Stimulated activated CD8-positive, alpha-beta memory T cell treated with anti-CD3 and anti-CD28 coated beads, Interleukin-2, amount 100 ng/mL, for 1 hour (primary cell): ENCODE measurements at places on chromosomes 6 and 20.

DNA sequence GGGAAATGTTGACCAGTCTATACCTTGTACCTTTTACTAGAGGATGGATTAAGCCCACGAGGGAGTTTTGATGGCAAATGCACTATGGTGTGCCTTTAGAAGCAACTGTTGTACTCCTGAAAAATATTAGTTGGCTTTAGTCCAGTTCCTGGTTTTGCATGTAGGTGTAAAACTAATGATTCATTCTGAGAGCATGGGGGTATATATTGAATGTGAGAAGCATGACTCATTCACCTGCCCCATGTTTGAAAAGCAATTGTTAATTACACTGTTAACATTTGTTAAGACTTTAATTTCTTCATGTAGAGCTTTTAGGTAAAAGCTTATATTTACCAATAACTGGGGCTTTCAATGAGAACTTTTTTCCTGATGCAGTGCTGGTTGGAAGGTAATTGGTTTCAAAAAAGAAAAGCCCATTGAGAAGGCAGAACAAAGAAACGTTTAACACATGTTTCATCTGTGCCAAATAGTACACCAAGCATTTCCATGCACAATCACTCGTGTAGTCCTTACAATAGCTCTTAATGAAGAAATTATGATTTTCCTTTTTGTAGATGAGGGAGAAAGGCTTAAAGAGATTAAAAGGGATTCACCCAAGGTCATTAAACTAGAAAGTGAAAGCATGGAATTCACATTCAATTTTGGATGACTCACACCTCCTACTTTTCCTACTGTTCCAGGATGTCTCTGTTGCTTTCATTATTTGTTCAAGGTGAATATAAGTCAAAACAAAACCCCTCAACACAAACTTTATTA, 134.1 kb downstream of the CCDC170 start:
- no peak for DNase-seq

GRCh38 chr6:10510592-10511367, 10.4 kb upstream of the GCNT2 start:
- no peak for DNase-seq

DNA sequence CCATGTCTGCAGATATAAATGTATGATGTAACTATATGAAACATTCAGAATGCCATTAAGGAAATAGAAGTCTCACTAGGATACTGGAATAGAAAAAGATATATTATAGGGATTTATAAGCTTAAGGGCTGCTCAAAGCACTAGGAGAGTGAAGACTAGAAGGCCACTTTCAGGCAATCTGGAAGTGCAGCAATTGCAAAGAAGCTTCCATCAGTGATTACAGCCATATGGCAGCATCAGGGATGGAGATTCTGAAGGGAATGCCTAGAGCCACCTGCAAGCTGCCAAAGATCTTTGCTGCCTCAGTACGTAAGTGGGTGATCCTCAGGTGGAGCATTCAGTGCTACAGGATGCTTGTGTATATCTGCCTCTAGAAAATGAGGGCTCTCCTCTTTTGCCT, 796.2 kb upstream of the EPHA7 start:
- DNase-seq = no peak

DNA sequence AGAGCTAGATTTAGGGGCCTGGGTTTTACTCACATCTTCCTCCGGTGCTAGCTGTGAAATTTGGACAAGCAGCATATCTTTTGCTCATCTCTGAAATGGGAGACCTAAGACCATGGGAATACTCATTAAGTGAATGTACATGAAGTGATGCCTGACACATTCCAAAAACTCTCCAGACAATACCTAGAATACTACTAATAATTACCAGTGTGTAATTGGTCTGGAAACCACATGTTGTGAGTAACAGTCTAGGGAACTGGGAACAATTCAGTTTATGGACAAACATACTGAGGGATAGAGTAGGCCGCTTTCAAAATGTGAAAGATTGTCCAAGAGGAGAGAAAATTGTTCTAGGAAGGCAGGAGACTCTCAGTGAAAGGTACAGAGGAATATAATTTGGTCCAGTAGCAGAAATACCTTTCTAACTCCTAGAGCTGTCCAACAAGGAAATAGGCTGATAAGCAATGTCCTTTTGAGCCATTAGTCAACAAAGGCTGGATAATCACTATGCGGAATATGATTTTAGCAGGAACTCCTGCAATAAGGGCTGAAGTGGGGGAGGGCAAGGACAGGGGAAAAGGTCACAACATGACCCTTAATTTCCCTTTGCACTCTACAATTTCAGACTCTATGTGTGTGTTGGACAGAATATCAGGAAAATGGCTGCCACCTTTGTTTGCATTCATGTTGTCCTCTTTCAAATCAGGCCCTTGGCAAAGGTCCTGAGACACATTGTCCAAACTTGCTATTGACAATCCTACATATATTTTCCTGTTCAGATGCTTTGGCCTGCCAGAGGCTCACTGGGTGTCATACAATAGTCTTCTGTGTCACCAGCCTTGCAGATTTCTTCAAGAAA, 315.4 kb downstream of the PLCB1 start:
- DNase-seq = no peak

DNA sequence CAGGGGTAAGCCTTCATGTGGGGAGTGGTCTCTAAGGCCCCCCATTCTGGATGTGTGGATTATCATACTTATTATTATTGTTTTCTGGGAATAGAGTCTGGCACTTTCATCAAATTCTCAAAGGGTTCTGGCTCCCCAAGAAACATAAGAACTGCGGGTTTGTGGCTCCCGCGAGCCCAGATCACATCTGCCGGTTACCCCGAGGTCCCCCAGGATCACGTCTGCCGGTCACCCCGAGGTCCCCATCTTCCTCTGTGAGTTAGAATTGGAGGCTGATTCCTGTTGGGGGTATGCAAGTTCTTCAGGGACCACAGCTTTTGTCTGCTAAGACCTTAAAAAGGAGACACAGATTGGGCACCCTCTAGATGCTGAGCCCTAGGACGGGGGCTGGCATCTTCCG, 116.7 kb upstream of the FRMD1 start:
- DNase-seq = no peak

DNA sequence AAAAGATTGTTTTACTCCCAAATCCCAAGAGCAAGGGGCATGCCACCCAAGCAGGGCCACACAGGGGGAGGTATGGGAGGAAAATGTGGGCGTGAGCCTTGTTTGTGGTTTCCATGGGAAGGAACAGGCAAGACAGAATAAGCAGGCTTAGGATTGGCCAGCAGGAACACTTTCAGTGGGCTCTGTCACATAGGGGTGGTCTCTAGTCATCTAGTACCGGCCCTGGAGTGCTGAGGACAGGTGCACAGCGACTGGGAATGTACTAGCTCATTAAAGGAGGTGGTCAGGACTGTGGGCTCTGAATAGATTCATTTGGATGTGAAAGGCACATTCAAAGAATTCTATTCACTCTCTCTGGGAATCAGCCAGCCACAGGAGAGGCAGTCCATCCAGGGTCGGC, 175.6 kb downstream of the TBC1D7 start:
- DNase-seq = no peak

DNA sequence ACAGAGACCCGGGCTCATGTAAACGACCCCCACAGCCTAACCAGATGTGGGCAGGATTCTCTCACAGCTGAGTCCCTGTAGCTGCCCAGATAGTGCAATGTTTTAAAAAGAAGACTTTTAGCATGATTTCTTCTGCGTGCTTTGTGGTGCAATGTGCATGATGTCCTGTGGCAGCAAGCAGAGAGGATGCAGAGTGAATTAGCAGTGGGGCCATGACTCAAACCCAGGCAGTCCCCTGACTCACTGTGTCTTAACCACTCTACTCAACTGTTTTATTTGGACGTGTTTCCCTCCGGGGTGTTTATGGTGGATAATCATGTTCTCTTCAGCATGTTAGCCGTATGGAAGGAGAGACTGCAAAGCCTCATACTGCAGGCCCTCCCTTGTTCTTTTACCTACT, 247.9 kb downstream of the SLC24A3 start:
- DNase-seq = no peak

- no peak for DNase-seq
Observed at GRCh38 chr6:86943819-86944407, 6.6 kb downstream of the HTR1E start.

GRCh38 chr20:62352402-62353288, 14.5 kb downstream of the LAMA5 start:
- no peak for DNase-seq

GRCh38 chr6:10550764-10551163, 29.6 kb downstream of the GCNT2 start:
- no peak for DNase-seq

DNA sequence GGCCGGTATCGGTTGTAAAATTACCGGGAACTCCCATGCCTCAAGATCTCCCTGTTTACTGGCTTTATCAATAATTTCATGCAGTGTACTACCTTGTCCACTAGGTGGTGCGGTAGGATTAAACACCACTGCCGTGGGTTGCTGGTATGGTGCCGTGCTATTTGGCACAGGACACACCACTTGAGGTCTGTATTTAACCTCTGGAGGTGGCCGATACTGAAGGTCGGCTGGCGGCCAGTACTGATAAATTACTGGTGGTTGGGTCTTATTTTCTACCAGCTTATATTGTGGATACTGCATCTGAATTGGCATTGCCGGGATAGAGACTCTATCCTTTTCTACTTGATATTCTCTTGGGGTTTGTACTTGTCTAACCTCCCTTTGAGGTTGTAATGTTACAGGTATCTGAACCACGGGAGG, 14.3 kb upstream of the PTCRA start:
- peak; percentile 53 for DNase-seq

- no peak for DNase-seq
Observed at GRCh38 chr6:111057074-111057752, 30.1 kb upstream of the SLC16A10 start.

DNA sequence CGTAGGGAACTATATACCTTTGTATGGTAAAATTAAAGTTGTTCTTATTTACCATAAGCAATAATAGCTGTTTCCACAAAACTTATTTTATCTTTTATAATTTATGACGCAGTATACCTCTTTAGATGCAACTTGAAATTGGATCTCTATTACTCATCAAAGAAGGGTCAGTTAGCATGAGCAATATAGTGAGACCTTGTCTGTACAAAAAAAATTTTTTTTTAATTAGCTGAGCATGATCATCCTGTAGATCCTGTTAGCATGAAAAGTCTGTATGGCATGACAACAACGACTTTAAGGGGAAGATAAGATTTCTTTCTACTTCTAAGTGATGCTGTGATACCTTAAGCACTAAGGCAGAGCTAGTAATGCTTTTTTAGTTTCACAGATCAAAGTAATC, 5.9 kb downstream of the ALDH5A1 start:
- DNase-seq = no peak

- DNase-seq = no peak
Observed at GRCh38 chr6:130434174-130434873, 68.5 kb downstream of the TMEM200A start.

GRCh38 chr6:13431059-13431656, 56.2 kb downstream of the GFOD1 start:
- DNase-seq = no peak

- no peak for DNase-seq
Observed at GRCh38 chr6:10626154-10626741, 68.2 kb downstream of the C6orf52 start.

GRCh38 chr6:77072694-77073409, 390.4 kb downstream of the HTR1B start:
- DNase-seq = no peak

- DNase-seq = no peak
Observed at GRCh38 chr6:24854077-24854666, 55.5 kb upstream of the ARMH2 start.

DNA sequence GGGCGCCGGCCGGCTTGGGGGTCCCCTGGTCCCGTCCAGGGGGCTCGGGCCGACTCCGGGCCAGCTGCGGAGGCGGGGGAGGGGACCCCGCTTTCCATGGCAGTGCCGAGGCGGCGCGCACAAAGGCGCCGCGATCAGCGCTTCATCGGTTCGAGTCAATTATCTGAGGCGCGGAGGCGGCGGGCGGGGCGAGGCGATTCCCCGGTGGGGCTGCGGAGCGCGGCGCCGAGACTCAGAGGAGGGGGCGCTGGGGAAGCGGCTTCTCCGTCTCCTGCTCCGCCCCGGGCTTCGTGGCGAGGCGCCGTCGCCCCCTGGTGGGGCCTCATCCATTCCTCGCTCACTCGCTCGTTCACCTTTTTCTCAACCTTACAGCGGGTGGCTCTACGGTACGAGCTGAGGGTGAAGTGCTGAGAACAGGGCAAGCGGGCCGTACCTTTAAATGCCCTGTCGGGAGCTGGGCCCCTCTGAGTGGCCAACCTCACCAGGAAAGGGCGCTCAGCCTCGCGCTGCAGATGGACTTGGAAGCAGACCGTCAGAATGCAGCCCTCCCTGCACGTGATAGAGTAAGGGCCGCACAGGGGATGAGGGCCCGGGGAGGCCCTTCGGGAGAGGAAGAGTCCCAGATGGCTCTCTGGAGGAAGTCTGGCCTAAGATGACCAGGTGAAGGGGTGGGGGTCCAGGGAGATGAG, 39.9 kb downstream of the SLC52A3 start:
- no peak for DNase-seq

DNA sequence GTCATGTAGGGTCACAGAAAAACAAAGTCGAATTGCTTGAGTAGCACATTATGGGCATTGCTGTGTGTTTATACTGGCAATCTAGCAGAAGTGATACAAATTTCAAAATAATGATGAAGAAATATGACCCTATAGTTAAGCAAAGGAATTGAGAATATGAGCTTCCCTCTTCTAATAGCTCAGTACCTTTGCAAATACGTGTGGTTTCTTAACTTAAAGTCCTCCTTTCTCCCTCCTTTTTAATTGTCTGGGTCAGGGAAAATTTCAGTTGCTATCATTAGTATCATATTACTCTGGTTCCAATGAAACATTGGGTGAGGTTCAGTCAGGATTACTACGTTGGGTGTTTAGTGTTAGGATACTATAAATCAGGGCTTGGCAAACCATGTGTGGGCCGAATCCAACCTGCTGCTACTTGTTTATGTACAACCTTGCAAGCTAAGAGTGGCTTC, 166.8 kb upstream of the CARMIL1 start:
- no peak for DNase-seq

- no peak for DNase-seq
Observed at GRCh38 chr6:148650941-148651505, 95.8 kb upstream of the UST start.

DNA sequence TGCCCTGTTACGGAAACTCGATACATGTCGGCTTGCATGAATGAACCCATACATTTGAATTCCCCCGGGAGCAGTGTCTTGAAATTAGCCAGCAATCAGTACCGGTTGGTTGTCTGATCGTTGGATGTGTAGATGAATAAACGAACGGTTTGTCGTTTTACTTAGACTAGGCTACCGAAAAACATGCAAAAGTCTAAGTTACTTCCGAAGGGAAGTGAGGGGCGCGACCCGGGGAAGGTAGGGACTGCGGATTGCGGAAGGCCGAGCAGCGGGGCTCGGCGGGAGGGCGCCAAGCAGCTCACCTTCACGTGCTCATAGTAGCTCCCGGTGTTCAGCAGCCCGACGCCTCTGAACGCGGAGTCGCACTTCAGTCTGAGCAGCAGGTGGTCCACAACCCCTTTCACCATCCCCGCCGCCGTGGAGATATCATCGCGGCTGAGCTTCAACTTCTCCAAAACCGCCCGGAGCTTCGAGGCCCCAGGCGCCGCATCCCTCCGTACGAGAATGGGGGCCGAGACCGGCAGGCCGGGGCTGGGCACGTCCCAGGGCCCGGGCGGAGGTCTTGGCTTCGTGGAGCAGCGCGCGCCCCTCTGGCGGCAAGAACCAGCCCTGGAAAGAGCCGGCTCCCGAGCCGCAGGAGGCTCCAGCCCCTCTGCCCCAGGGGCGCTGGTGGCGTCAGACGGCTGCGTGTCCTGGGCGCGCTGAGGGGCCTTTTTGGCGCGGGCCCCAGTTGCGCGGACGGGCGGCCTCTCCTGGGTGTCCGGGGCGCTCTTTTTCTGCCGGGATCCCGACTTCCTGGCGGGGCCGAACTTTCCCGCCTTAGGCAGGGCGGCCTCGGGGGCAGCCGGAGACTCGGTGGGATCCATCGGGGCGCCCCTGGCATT, 632 bp downstream of the CGAS start:
- peak; percentile 16 for DNase-seq

- DNase-seq = no peak
Observed at GRCh38 chr20:6680441-6680840, 87.0 kb upstream of the BMP2 start.
